ENCODE measurements at places on chromosomes 7 and 10. TPM values are rescaled to one million over a fixed set of nuclear protein-coding genes. Genes with fewer than 3 reads are reported as not detected.

Gene GGCT
- 36.3 TPM for total RNA-seq

Gene NPM3
- 35.1 TPM for total RNA-seq

Gene CALY
- not detected for total RNA-seq

- DNase-seq = no peak
Observed at GRCh38 chr10:103745341-103746247, 109.8 kb downstream of the SH3PXD2A start.

DNA sequence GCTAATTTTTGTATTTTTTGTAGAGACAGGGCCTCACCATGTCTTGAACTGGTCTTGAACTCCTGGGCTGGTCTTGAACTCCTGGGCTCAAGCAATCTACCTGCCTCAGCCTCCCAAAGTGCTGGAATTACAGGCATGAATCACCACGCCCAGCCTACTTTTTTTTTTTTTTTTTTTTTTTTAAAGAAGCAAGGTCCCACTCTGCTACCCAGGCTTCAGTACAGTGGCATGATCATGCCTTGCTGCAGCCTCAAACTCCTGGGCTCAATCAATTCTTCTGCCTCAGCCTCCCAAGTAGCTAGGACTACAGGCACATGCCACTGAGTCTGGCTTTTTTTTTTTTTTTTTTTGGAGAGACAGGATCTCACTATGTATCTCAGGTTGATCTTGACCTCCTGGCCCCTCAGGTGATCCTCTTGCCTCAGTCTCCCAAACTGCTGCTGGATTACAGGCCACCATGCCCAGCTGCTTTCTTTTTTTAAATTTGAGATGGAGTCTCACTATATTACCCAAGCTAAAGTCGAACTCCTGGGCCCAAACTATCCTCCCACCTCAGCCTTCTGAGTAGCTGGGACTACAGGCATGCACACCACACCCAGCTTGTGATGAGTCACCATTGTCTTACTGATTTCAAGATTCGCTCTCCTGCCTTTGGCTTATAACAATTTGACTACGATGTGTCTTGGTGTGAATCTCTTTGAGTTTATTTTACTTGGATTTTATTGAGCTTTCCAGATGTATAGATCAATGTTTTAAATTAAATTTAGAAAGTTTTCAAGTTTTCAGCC is 9.0 kb downstream of the RPEL1 start:
- no peak for DNase-seq

GRCh38 chr7:158741294-158741666 is 36.7 kb upstream of the NCAPG2 start:
- no peak for DNase-seq

- DNase-seq = no peak
Observed at GRCh38 chr7:96649981-96650380, 59.7 kb downstream of the SEM1 start.

DNA sequence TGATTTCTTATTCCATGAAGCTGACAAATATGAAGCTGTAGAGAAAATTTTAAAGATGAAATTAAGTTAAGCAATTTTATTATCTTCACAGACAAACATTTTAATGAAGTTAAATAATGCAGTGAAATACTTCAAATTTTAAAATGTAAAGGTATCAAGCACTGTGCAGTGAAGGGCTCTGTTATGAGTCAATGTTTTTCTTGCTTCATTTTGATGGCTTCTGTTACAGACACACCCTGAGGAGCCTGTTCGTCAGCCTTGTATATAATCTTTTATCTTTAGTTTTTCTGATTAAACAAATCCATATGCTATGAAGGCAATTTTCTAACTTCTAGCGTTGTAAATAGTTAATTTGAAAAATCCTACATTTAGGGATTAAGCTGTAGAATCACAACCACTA is 18.5 kb downstream of the VSTM2A start:
- no peak for DNase-seq

DNA sequence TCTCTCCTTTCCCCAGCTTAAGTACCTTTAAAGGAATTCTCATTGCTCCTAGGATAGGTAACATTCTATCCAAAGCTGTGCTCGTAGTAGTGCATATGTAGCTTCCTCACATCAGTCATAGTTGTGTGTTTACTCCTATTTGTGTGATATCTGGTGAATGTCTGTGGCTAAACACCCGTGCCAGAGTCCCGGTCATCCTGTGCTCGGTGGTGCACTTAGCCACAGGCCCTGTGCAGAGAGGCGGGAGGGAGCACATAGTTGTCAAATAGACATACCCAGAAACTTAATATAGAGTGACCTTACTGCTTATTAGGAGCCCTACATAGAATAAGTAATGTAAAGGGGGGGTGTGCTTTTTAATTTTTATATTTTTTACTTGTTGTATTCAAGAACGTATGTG is 76.6 kb downstream of the RBM33 start:
- no peak for DNase-seq

GRCh38 chr7:148304456-148304855 is 286.1 kb upstream of the C7orf33 start:
- DNase-seq = no peak

DNA sequence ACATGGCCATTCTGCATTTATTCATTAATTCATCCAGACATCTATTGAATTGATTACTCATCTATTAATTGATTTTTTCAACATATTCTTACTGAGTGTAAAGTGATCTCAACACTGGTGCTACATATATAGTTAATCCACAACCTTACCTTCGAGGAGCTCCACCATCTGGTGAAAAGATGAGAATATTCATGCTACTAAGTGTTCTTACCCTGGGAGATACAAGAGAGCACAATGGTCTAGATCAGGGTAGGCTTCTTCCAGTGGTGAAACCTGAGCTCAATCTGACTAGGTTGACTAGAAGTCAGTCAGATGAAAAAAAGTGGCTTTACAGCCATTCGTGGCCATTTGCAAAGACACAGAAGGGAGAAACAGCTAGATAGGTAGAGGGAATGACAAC is 507.4 kb downstream of the ANKRD7 start:
- DNase-seq = no peak

All from skin of body (tissue), 3 donors.